Activated CD4-positive, alpha-beta memory T cell treated with anti-CD3 and anti-CD28 coated beads for 36 hours (primary cell): ENCODE measurements at places on chromosomes 3 and 15.

- no peak for DNase-seq
Measured at GRCh38 chr3:39205919-39206516, 13.6 kb upstream of the XIRP1 start.

GRCh38 chr3:3353153-3353552 is 173.7 kb upstream of the CRBN start:
- no peak for DNase-seq

GRCh38 chr3:172030181-172030580 is 9.2 kb upstream of the FNDC3B start:
- DNase-seq = no peak

DNA sequence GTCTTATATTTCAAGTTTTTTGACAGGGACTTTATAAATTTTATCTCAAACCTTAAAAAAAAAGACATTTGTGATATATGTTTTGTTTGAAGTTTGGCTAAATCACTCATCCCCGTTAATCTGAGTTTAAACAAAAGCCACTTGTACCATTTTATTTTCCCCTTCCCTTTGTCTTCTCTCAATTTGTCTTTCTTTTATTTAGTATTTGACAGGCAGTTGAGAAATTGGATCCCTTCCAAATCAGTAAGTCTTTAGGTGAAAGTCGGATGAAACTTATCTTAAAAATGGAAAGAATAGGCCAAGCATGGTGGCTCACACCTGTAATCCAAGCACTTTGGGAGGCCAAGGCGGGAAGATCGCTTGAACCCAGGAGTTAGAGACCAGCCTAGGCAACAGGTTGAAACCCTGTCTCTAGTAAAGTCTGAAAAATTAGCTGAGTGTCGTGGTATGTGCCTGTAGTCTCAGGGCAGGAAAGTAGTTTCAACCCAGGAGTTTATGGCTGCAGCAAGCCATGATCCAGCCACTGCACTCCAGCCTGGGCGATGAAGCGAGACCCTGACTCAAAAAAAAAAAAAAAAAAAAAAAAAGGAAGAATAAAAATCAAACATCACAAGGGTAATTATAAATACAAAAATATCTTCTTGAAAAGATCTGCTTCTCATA is 394.6 kb upstream of the TPM1 start:
- DNase-seq = no peak

DNA sequence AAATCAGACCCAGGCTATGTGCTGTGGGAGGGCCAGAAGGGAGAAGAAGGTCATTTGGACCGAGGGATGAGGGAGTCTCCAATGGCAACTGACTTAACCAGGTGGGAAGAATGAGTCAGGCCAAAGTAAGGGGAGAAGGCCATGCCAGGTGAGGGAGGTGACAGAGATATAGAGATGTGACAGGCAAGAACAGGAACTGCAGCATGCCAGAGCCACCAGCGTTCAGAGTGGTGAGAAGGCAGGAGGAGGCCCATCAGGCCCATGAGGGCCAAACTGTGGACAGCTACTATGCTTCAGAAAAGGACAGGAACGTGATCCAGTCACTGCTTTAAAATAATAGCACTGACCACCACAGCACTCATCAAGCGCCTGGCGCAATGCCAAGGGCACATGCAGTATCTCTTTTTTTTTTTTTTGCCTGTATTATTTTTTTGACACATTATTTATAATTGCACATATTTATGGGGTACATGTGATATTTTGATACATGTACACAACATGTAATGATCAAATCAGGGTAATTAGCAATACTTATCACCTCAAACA is 154.3 kb upstream of the IGF1R start:
- DNase-seq = no peak

GRCh38 chr15:44536302-44536961 is 515 bp upstream of the EIF3J start:
- DNase-seq = no peak

GRCh38 chr15:99981191-99981647 is 248.0 kb upstream of the LYSMD4 start:
- DNase-seq = no peak

GRCh38 chr3:47035645-47036044 is 56.2 kb downstream of the NBEAL2 start:
- no peak for DNase-seq

- DNase-seq = no peak
Measured at GRCh38 chr3:49610666-49611280, 56.5 kb downstream of the BSN start.

GRCh38 chr3:8579096-8579495 is 65.5 kb downstream of the SSUH2 start:
- DNase-seq = no peak
